NCI-H446 (cell line): ENCODE measurements at places on chromosomes 2 and 18.

DNA sequence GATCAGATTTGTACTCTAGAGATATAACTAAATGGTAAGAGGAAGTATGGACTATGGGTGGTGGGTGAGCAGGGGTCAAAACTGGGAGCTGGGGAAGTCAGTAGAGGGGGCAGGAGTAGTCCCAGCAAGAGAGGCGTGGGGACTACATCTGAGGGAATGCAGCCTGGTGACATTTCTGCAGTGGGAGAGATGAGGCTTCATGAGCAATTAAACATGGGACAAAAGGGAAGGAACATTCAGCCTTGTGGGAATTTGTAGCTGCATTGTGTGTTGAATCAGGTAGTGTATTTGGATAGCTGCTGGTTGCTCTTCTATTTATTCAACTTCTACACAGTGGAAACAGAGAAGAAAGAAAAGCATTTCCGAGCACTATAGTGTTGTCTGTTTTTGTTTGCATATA lies 3.6 kb downstream of the CNOT11 start:
- DNase-seq: no peak

DNA sequence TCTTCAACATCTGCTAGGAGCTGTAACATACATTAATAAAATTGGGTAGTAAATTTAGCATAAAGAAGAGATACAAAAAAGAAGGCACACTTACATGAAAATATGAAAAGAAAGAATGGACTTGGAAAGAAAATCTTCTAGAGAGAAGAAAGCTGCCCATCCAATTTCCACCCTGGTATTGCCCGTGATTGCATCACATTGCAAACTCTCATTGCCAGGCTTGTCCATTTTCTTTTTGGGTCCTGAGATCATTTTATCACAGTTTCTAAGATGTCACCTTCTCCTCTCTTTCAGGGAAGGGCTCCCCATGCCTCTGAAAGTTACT lies 321.5 kb downstream of the RND3 start:
- no peak for DNase-seq

DNA sequence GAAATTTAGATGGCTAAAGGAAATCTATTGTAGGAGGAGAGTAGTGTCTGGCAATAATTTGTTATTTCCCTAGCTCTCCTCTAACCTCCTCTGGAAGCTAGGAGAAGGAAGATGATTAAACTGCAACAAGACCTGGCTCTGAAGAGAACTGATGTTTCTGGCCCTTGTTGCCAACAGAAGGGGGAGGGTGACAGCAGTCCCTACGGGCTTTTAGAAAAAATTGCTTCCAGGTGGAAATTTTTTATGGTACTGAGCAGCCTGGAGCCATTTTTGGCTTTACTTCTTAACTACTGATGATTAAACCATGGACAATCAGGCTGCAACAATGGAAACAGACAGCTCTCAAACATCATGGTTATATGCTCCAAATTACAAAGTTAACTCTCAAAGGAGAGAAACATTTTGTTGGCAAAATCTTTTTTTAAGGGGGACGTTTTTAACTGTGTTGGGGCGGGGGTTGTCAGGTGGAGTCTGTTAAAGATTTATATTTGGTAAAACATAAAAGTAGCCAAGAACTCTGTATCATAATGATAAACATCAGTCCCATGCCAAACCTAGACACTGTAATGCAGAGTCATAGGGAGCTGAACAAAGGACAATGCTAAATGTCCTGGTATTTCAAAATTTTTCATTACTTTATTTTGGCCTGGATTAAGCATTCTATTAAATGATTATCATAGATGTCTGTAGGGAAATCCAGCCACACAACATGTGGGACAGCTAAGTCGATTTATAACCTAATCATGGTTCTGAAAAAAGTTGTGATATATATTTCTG lies 70.0 kb downstream of the EXOC6B start:
- DNase-seq: no peak

- DNase-seq: peak; percentile 75
These were observed 252.6 kb downstream of the RND3 start for GRCh38 chr2:150234787-150235446.

DNA sequence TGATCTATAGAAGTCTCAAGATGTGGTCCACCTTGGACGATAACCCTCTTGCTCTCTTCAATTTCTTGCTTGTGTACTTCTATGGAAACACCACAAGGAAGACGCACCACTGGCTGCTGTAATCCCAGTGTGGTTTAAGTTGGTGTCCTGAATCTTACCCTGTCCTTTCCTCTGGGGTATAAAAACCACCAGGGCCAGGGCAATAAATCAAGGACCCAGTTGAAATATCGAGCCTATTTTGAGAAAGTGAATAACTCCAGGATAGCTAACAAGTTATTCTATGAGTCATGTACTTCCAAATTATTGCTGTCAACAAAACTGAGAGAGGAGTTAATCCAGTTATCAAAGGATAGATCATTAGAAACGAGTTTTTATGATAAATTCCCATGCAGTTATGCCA lies 137.0 kb downstream of the RND3 start:
- DNase-seq: no peak

GRCh38 chr2:197628043-197628500 lies 47.3 kb downstream of the RFTN2 start:
- DNase-seq: no peak

DNA sequence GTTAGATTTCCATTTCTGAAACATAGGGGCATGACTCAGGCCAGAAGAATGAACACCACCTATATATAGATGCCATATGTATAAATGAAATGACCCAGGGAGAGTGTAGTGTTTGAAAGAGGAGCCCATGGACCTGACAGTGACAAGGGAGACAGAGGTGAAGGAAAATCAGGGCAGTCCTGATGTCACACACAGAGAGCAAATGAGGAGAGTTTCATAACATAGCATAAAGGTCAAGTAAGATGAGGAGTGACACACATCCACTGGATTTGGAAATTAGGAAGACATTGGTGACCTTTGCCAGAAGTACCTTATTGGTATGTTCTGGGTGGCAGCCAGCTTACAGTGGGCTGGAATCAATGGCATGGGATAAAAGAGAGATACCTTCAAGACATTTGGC lies 276.7 kb downstream of the ZNF385B start:
- no peak for DNase-seq

DNA sequence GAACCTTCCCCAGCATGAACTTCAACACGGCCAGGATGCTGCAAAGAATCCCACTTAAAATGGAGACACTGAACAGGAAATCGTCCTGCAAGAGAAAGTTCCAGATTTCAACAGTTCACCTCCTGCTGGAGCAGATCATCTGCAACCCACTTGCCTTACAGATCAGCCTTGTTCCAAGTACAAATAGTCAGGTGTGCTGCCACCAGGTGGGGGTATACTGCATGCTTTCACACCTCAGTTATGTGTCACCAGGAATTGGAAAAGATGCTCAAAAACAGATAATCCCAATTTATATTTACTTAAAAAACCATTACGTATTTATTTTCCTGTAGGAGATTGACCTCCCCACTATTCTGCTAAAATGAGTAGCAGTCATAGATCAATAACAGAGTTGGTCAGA lies 212.3 kb downstream of the MGAT5 start:
- DNase-seq: no peak

- no peak for DNase-seq
These were observed 47.2 kb upstream of the TMEM163 start for GRCh38 chr2:134765987-134766386.

DNA sequence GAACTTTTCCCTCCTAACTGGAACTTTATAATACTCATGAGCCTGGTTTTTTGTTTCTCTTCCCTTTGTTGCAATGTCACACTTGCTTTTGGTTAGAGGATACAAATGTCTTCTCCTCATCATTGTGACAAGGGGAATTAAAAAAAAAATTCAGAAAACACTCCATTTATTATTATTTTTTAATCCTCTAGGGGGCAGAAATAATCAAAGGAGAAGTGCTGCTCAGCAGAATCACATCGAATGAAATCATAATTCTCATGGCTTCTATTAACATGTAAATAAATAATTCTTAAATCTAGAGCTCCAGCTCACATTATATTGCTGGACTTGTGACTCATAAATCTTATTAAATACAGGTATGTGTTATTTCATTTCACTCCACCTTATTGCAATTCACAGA lies 273.8 kb downstream of the TRIB2 start:
- DNase-seq: no peak

DNA sequence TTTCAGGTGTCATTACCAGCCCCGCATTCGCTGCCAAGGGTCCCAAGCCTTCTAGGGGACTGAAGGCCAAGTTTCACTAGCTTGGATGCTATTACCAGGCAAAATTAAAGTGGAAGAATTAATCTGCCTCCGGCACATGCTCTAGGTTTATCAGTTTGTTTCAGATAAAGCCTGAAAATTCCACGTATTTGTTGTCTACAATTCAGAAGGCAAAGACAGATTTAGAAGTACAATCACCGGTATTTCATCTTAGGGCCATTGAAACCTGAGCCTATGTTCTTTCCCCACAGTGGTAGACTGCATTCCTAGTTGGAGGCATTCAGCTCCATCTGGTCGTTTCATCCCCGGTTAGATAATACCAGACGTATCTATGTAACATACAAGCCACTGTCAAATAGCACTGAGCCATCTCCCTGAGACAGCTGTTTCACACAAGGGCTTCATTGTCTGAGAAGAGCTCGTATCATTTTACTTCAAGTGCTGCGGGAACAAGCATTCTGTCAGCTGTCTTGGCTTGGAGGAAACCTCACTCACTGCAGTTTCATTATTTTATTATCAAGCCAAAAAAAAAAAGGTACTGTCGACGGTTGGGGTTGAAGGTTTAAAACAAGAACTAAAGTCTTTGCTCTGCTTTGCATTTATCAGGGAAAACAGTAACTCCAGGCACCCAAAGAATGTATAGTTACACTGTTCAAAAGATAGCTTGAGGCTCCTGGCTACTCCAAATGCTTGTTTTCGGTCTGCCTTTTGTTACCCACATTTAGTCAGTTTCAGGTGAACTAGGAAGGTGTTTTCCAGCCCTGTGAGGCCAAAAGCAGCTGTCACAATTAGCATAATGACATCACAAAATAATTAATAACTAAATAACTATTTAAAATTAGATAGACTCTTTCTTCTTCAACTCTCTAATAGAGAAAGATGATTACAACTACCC lies 76.7 kb downstream of the TGIF1 start:
- DNase-seq: peak; percentile 83

DNA sequence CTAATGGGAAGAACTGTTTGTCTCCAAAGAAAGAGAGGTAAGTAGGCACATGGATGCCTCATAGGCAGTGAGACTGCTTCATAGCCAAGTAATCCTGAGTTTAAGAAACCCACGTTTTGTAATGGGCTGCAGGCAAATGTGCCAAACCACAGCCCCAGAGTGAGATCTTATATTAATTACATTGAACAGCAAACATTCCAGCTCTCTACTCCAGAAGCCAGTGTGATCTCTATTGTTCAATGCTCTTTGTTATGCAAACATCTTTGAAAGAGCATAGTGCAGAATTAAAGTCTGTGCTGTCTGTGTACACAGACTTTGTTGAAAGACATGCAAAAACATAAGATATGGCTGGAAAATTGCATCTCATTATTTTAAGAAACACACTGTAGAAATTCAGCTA lies 720.8 kb upstream of the REG3G start:
- no peak for DNase-seq

- DNase-seq: no peak
These were observed 93.2 kb upstream of the GRB14 start for GRCh38 chr2:164714471-164714870.
